Stomach (tissue), 19 donors: ENCODE measurements at places on chromosomes 3 and 15. TPM values are rescaled to one million over a fixed set of nuclear protein-coding genes. Genes with fewer than 3 reads are reported as not detected.

The CCR9 gene
- total RNA-seq: not detected

The ADGRG7 gene
- total RNA-seq: not detected

The ISLR2 gene
- total RNA-seq: 4.4 TPM

The KLHL40 gene
- not detected for total RNA-seq

The HRH1 gene
- not detected for total RNA-seq

The LTF gene
- total RNA-seq: 190 TPM

The TM4SF18 gene
- not detected for total RNA-seq

The VEPH1 gene
- 1.5 TPM for total RNA-seq

The MOBP gene
- total RNA-seq: not detected

The PAK6 gene
- total RNA-seq: 2.6 TPM

The UBA5 gene
- total RNA-seq: 88.7 TPM

The CAND2 gene
- total RNA-seq: 5.3 TPM

The CGNL1 gene
- 29.3 TPM for total RNA-seq

The GOLGA6B gene
- total RNA-seq: not detected

The LMCD1 gene
- total RNA-seq: 0.58 TPM

The CFAP44 gene
- total RNA-seq: 6.2 TPM

The CXCR6 gene
- not detected for total RNA-seq

The SLC12A1 gene
- 0.92 TPM for total RNA-seq

The FEM1B gene
- total RNA-seq: 30.7 TPM

The IFT80 gene
- 10.7 TPM for total RNA-seq

The ECE2 gene
- total RNA-seq: not detected

The PP2D1 gene
- not detected for total RNA-seq

The GRM2 gene
- total RNA-seq: 0.37 TPM

The PLXNB1 gene
- total RNA-seq: 874 TPM

The SOX2 gene
- not detected for total RNA-seq

The CTXN2 gene
- total RNA-seq: not detected

The MNS1 gene
- total RNA-seq: 4.4 TPM

The FANCD2 gene
- total RNA-seq: 1.3 TPM

The ZNF770 gene
- 50.9 TPM for total RNA-seq

The THRB gene
- total RNA-seq: 21.9 TPM

The SI gene
- 17.4 TPM for total RNA-seq

The NR1I2 gene
- not detected for total RNA-seq

The CAMK2N2 gene
- total RNA-seq: not detected
